ENCODE measurements at places on chromosomes 6 and 20. TPM values are rescaled to one million over a fixed set of nuclear protein-coding genes. Genes with fewer than 3 reads are reported as not detected.

- no peak for DNase-seq
These were observed 5.5 kb downstream of the NT5DC1 start for GRCh38 chr6:116106146-116106545.

GRCh38 chr6:31776989-31777666, at the start of gene VWA7:
Gene VWA7, minus strand, starts transcription at chr6:31777328. Its CDS starts 549 bp downstream, at chr6:31776779.
- peak; percentile 65 for DNase-seq

DNA sequence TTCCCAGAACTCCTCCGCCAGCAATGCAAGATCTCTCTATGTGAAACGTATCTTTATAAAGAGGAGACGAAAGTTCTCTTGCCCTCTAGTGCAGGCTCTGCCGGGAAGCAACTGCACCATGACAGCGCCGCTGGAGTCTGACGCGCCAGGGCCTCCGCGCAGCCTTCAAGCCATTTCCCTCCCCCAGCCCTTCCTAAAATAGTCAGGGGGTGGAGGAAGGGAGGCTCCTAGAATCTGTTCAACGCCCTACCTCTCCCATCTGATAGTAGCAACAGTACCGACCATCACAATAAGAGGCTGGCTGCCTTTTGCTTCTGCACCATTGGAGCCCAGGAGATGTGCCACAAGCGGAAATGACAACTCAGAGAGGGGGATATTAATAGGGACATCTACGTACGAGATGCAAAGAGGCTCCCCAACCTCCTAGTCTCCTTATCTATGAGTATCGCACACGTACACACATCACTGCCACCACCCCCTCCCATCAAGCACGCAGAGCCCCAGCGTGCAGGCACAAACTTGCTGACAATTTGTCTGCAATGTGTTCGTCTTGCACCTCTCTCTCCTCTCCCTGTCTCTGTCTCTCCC, 1.0 kb downstream of the SYNE1 start:
- no peak for DNase-seq

GRCh38 chr20:25042531-25043498, 15.1 kb downstream of the ACSS1 start:
- DNase-seq, result no peak

The HLA-DOA gene
- total RNA-seq, result 3.3 TPM

DNA sequence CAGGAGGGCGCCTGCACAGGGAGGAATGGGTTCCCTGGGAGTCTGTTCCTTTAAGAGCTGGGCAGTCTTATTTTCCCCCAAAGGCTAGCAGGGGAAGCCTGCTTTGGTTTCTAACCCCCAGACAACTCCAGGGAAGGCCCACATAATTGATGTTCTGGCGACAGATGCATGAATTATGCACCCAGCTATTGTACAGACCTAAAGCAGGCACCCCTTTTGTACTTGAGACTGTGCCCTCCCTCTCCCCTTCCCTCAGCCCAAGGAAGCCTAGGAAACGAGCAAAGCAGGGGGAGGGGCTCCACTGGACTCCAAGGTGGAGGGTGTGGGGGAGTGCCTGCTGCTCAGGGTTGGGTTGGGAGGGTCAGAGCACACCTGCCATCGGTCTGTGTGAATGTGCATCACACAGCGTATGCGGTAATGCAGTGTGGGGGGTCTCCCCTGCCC, 102.1 kb downstream of the KCNB1 start:
- DNase-seq, result no peak

DNA sequence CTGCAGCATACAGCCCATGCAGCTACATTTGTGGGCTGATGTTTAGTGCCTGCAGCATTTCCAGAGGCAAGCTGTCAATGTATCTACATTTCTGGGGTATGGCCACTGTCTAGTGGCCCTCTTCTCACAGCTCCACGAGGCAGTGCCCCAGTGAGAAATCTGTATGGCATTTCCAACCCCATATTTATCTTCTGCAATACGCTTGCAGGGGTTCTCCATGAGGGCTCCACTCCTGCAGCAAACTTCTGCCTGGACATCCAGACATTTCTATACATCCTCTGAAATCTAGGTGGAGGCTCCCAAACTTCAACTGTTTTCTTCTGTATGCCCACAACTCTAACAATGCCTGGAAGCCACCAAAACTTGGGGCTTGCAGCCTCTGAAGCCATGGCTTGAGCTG, 502.3 kb downstream of the C6orf118 start:
- no peak for DNase-seq

The SLC22A7 gene
- total RNA-seq, result not detected
